Renal cortical epithelial cell (primary cell): ENCODE measurements at places on chromosomes 1 and 21.
A peak's percentile ranks its signal among the peaks of the same experiment; 100 is the strongest.

- DNase-seq: no peak
Observed at GRCh38 chr1:4305526-4306301, 348.7 kb upstream of the AJAP1 start.

GRCh38 chr21:29656504-29657239 is 283.1 kb downstream of the GRIK1 start:
- peak; percentile 83 for DNase-seq

- no peak for DNase-seq
Observed at GRCh38 chr1:22329148-22329515, 122.5 kb upstream of the ZBTB40 start.

GRCh38 chr1:77533660-77534305 is 148.7 kb downstream of the ZZZ3 start:
- DNase-seq: peak; percentile 75

DNA sequence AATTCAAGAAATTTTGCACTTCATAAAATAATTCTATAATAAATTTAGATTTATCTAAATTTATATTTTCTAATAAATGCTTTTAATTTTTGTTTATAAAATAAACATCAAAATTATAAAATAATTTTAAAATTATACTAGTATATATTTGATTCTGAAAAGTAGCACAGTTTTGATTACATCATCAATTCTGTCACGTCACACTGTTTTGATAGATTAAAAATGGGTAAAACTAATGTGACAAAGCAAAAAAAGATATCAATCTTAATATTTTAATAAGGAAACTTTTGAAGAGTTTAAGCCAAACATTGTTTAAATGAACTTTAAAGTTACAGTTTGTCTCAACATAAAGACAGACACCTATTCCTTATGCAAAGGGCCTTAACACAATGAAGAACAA is 1001.8 kb downstream of the KCNT2 start:
- DNase-seq: no peak

- no peak for DNase-seq
Observed at GRCh38 chr1:115647507-115647906, 5.7 kb downstream of the VANGL1 start.
